Mesendoderm (in vitro differentiated cells): ENCODE measurements at places on chromosomes 12 and 14.

GRCh38 chr12:121295746-121296617, 527 bp downstream of the CAMKK2 start:
- DNase-seq: peak; percentile 35

GRCh38 chr14:51069055-51069454, 25.9 kb downstream of the TRIM9 start:
- peak; percentile 7 for DNase-seq

GRCh38 chr14:86124328-86124727, 594.4 kb downstream of the FLRT2 start:
- DNase-seq: no peak

DNA sequence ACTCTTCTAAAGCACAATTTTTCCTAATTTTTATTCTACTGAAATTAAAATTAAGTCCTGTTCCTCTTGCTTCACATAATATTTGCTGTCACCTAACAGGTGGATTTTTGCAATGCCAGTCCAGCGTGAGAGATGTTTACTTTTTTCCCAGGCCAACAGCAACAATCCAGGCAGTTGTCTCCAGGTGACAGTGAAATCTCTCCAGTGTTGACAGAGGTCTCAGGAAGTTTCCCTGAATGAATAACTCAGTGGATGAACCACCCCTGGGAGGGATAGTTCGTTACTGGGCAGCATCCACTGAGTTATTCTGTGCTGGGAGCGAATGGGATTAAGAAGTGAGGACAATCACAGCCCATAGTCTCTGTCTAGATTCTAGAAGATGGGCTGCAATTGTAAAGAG, 7.1 kb upstream of the NT5DC3 start:
- DNase-seq: no peak

DNA sequence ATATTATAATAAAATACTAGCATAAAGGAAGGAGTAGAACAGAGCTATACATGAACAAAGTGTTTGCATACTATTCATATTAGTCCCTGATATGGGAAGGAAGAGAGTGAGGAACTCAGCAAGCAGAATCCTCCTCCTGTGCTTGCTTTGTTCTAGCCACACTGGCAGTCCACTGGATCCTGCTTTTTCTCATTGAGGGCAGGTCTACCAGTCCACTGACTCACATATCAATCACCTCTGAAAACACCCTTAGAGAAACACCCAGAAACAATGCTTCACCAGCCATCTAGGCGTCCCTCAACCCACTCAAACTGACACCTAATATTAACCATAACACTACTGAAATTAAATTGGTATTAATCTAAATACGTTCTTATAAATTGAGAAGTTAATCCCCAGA, 1861.7 kb upstream of the SEL1L start:
- DNase-seq: no peak

DNA sequence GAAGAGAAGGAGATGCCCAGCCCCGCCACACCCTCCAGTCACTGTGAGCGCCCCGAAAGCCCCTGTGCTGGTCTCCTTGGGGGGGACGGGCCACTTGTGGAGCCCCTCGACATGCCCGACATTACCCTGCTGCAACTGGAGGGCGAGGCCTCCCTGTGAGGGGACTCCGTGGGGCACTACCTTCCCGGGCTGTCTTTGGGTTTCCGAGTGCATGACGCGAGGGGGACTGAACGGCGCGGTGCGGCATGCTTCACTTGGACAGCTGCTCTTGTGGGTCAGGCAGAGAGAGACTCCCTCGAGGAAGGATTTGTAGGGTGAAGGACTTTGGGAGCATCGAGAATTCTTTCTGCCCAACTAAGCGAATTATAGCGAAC, 1.1 kb downstream of the CCDC184 start:
- DNase-seq: no peak

GRCh38 chr14:105171004-105171673, 2.6 kb upstream of the JAG2 start:
- no peak for DNase-seq

DNA sequence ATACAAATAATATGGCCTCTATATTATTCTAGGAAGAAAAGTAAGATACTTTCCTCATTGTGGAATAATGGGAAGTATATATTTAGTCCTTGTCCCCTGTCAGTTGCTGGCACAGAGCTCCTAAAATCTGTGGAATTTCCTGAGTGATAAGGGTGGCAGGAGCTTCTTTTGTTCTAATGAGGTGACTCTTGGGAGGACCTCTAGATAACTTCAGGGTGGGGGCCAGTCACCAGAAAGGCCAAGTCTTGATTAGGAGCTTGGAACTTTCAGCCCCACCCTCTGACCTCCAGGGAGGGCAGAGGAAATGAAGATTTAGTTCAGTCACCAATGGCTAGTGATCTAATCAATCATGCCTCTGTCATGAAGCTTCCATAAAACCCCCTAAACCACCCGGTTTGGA, 179.9 kb upstream of the PRICKLE1 start:
- peak; percentile 74 for DNase-seq

GRCh38 chr14:67680121-67680602, 5.7 kb upstream of the VTI1B start:
- no peak for DNase-seq

GRCh38 chr12:60152756-60153155, 556.9 kb downstream of the SLC16A7 start:
- no peak for DNase-seq

DNA sequence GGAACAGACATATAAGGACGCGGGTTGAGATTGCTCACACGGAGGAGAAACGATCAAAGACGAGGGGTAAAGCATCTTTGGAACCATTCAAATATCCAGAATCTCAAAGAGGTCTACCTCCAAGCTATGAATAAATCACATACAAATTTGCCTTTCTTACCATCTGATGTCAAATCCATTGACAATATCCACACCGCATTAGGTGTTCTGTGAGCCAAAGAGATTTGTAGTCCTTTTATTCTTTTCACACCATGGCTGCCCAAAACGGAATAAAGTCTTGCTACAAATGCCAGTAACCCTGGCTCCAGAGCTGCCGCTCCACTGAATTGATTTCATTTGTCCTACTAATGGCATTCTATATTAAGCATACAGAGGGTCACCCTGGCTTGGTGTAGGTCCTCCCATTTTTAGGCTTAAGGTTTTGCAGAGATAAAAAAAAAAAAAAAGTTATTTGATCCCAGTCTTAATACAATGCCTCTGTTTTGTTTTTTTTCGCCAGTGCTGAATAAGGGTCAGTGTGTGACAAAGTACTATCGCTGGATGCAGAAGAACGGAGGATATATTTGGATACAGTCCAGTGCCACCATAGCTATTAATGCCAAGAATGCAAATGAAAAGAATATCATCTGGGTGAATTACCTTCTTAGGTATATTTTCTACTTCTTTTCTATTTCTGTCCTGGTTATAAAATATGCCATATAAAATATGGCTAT, 157.3 kb downstream of the EGLN3 start:
- DNase-seq: no peak

GRCh38 chr12:47896633-47897032, 8.2 kb downstream of the VDR start:
- no peak for DNase-seq

- peak; percentile 53 for DNase-seq
These were observed 22.7 kb downstream of the POLE start for GRCh38 chr12:132664206-132665148.

- DNase-seq: no peak
These were observed 189.5 kb downstream of the TTC8 start for GRCh38 chr14:89013698-89014568.

DNA sequence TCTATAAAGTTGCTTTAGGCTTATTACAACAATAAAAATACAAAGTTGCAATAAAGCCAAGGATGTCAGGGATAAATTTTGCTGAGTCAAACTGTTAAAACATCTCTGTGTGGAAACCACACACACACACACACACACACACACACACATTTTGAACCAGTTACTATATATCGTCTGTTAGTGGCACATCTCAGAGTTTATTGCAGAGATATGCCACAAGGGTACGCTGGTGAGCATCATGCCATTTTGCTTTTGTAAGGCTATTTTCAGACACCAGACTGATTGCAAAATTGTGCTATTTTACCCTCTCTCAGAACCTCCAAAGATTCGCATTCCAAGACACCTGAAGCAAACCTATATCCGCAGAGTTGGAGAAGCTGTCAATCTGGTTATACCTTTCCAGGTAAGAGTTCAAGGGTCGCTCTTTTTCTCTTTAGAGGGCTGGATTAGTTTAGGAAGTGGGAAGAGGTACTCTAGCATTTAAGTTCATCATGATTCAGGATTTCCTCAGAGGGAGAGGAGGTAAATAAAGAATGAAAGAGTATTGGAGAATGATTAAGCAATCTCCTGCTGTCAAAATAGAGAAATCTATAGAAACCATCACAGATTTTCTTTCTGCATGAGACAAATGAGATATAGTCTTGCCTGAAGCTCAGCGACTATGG, 27.3 kb upstream of the CHPT1 start:
- DNase-seq: peak; percentile 48

DNA sequence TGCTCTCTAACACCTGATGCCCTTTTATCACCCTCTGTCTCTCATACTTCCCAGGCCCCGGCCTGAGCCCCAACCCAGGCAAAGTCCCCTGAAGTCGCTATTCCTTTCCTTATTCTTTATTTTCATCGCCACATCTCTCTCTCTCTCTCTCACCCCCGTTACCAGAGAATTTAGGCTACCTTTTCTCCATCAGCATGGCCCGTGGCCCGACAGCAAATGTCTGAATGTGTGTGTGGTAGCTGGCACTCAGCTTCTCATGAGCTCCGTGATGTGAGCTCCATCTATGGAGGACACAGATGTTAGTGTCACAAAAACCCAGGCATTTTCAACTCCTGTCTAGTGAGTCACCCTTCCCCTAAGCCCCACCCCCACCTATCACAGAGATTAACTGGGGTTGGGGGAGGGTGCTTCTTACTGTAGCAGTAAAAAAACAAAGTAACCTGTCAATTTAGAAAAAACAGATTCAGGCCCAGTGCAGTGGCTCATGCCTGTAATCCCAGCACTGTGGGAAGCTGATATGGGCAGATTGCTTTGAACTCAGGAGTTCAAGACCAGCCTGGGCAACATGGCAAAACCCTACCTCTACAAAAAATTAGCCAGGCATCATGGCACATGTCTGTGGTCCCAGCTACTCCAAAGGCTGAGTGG, 53.8 kb downstream of the VCPKMT start:
- DNase-seq: peak; percentile 90

DNA sequence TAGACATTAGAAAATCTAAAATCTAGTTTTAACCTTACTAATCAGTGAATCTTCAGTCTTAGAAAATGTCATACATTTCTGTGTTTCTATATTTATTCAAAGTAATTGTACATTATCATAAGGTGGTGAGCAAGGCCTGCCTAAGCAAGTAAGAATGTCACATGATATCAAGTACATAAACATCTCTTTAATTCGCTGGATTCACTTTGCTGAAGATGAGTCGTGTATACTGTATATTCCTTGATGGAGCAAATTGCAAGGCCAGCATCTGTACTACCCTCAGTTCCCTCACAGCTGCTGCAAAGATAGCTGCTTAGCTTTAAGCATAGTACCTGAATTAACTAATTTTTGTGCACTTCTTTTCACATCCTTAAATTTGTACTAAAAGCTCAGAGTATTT, 8.5 kb upstream of the AK7 start:
- no peak for DNase-seq
